Activated T-cell treated with anti-CD3 and anti-CD28 coated beads for 4 hours (primary cell): ENCODE measurements at places on chromosomes 1 and 21.

DNA sequence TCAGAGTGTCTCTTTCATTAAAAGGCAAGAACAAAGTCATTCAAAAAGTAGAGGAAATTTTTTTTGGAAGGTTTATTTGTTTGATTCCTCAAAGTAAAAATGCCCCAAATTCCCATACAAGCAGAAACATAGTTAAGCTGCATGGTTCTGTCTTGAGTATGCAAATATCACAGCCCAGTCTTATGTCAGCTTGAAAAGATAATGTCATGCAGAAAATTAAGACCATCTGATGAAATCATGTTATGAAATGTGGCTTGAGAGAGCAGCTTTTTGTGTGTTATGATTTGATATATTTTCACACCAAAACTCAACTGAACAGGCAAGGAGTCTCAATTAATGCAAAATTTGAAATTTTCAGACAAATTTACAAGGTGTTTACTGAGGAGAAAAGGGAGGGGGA is 411.0 kb downstream of the LMO4 start:
- DNase-seq = no peak

GRCh38 chr21:44510109-44510507 is 29.9 kb downstream of the KRTAP10-1 start:
- DNase-seq = no peak

DNA sequence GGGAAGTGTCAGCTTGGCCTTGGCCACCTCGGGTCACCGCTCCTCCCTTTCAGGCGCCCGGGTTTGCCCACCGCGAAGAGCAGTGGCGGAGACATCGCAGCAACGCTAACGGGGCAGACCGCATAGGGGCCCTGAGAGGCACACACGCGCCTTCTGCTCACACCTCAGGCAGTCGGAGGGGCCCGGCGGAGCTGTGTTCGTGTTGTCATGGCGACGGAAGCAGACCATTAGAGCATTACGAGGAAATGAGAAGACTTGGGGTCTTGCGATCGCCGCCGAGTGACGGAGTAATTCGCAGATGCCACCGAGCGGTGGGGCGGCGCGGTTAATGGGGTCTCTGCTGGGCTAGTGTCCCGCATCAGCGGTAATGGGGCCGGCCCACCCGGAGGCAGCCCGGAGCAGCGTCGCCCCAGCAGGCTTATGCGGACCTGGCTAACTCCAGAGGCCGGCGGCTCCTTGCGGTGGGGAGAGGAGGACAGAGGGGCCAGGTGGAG is 144.1 kb downstream of the TNR start:
- no peak for DNase-seq

DNA sequence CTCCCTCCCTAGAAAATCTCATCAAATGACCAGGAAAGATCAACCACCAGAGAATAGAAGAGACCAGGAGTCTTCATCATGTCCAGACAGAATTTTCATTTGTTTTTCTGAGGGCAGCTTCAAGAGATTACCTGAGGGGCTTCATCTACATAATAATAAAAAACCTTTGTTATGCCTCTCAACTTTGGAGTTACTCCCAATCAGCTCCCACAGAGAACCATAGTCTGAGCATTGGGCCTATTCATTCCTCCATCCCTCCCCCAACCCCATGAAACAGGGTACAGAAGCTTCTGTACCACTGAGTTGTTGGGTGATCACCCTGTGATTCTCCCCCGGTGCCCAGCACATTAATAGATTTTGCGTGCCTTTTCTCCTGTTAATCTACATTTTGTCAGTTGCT is 53.3 kb upstream of the PRRC2C start:
- DNase-seq = no peak

DNA sequence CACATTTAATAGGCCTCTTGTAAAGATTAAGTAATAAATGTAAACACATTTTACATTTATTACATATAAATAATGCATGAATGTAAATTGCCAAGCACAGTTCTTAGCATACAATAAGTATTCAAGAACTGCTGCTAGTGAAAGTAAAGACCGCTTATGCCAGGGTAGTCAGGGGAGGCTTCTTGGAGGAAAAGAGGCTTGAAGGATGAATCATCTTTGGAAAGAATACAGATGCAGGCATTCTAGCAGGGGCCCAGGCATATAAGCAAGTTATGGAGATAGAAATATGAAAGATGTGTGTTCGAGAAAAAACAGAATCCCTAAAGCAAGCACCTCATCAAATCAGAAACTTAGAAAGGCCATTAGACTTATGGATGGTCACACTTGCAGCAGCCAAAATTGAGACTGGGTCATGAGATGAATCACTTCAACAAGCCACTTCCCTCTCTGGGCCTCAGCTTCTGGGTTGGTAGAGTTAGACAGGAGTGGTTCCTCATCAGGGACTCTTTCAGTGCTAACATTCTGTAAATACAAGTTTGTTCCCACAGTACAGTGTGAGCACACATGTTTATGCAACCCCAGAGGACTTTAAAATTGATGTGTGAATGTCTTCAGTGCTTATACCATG is 79.8 kb upstream of the ROR1 start:
- DNase-seq = no peak

- DNase-seq = no peak
Observed at GRCh38 chr1:214472364-214472763, 79.0 kb downstream of the PTPN14 start.
